MM.1S (cell line): ENCODE measurements at places on chromosomes 1 and 21.

- no peaks in the 10 kb centered on the region for H3K4me1 ChIP-seq
- no peaks in the 10 kb centered on the region for H3K27me3 ChIP-seq
- DNase-seq = no peak
- H3K27ac ChIP-seq = no peak overlapping the region
- H3K36me3 ChIP-seq = no peaks in the 10 kb centered on the region
Observed at GRCh38 chr1:83735526-83735925, 263.4 kb downstream of the TTLL7 start.

DNA sequence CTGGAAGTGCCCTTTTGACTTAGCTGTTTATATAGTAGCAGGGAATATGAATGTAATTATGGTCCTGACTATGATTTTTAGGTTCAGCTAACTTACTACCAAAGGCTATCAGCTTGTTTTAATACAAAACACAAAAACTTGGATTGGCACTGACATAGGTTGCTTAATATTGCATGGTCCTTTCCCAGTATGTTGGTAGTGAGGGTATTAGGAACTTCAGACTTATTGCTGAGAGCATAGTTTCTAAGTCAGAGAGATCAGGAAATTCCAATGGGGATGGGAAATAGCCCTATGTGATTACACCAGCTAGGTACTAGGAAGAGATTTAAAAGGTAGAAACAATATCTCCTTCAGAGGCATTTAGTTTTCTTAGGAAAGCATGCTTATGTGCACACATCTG lies 7.7 kb downstream of the ARID1A start:
- H3K4me1 ChIP-seq = peaks cover 59% of the 10 kb centered on the region
- H3K27me3 ChIP-seq = no peaks in the 10 kb centered on the region
- H3K4me3 ChIP-seq = peak overlapping the region; percentile 24
- peak overlapping the region; percentile 84 for H3K27ac ChIP-seq
- DNase-seq = no peak

GRCh38 chr1:25206201-25206600 lies 26.1 kb downstream of the SYF2 start:
- no peak overlapping the region for H3K27ac ChIP-seq
- no peak overlapping the region for H3K4me3 ChIP-seq
- no peaks in the 10 kb centered on the region for H3K27me3 ChIP-seq
- H3K4me1 ChIP-seq = no peaks in the 10 kb centered on the region
- no peak for DNase-seq
- H3K36me3 ChIP-seq = no peaks in the 10 kb centered on the region

DNA sequence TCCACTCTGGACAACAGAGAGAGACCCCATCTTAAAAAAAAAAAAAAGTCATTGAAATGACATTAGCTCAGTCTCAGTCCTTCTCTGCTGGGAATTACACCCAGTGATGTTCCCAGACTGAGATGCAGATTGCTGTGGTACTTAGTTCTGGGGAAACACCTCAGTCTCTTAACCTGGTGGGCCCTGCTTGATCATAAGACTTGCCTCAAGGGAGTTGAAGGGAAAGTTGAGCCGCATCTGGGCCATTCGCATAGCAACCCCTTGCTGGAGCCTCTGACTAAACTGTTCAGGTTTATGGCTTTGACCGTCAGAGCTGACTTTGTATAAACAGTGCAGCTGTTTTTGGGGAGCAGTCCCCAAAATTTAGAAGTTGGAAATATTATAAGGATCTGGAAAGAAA lies 13.4 kb downstream of the FCRL4 start:
- H3K4me3 ChIP-seq = no peak overlapping the region
- H3K27ac ChIP-seq = no peak overlapping the region
- no peak for DNase-seq
- peaks cover 10% of the 10 kb centered on the region for H3K4me1 ChIP-seq

DNA sequence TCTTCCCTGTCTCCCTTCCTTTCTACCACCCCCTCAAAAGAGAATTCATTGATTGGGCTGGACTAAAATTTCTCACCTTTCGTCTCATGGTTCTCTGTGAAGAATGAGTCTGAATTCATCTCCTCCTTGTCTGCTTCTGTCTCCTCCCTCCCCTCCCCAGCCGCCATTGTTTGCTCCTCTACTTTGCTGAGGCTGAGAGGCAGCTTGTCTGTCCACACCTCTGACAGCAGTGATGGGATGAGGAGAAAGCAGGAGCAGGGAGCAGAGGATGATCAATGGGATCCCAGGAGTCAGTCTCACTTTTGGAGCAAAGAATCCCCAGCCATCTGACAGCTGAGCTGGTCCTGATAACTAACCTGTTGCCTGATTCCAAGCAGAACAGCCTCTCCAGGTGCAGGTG lies 2.5 kb downstream of the ILDR2 start:
- no peak overlapping the region for H3K4me3 ChIP-seq
- H3K27me3 ChIP-seq = peaks cover 17% of the 10 kb centered on the region
- H3K27ac ChIP-seq = no peak overlapping the region
- peaks cover 18% of the 10 kb centered on the region for H3K4me1 ChIP-seq

GRCh38 chr1:166924823-166925541 lies 48.9 kb upstream of the TADA1 start:
- H3K27me3 ChIP-seq = no peaks in the 10 kb centered on the region
- no peak overlapping the region for H3K4me3 ChIP-seq
- H3K27ac ChIP-seq = no peak overlapping the region
- no peak for DNase-seq
- no peaks in the 10 kb centered on the region for H3K4me1 ChIP-seq

DNA sequence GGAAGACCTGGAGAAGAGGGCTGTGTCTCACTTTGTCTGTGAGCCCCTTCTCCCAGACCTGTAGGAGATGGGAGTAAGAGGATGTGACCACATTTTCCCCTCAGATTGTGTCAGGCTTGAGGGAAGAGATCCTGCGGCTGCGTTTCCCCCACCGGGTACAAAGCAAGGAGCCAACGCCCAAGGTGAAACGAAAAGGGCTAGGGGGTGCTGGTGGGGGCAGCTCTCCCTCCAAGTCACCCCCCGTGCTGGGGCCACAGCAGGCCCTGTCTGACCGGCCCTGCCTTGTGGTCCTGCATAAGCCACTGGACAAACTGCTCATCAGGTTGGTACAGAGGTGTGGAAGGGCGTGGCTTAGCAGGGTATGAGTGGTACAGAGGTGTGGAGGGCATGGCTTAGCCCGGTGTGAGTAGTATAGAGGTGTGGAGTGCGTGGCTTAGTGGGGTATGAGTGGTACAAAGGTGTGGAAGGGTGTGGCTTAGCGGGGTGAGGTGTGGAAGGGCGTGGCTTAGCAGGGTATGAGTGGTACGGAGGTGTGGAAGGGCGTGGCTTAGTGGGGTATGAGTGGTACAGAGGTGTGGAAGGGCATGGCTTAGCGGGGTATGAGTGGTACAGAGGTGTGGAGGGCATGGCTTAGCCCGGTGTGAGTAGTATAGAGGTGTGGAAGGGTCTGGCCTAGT lies 30.6 kb downstream of the HYI start:
- H3K4me3 ChIP-seq = no peak overlapping the region
- no peaks in the 10 kb centered on the region for H3K4me1 ChIP-seq
- no peaks in the 10 kb centered on the region for H3K36me3 ChIP-seq

- no peaks in the 10 kb centered on the region for H3K36me3 ChIP-seq
- no peak overlapping the region for H3K27ac ChIP-seq
- no peaks in the 10 kb centered on the region for H3K4me1 ChIP-seq
Observed at GRCh38 chr1:34354367-34354766, 177.7 kb downstream of the C1orf94 start.

DNA sequence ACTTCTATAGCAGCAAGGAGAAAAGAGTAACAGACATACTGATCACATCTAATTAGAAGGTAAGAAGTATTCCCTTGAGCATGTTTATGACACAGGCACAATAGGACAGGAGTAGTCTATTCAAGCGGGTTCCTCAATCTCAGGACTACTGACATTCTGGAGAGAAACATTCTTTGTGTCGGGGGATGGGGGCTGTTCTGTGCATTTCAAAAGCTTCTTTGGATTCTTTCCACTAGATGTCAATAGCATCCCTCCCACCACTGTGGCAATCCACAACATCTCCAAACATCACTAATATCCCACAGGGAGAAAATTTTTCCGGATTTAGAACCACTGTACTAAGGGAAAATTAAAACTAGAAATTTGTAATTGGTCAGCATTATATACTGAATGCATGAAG lies 56.9 kb downstream of the ADAMTS5 start:
- DNase-seq = no peak
- H3K36me3 ChIP-seq = no peaks in the 10 kb centered on the region
- no peaks in the 10 kb centered on the region for H3K27me3 ChIP-seq
- H3K4me3 ChIP-seq = no peak overlapping the region
